ENCODE measurements at places on chromosomes 1 and 21.

GRCh38 chr1:197923038-197923437 is 5.9 kb downstream of the LHX9 start:
- no peak for DNase-seq

DNA sequence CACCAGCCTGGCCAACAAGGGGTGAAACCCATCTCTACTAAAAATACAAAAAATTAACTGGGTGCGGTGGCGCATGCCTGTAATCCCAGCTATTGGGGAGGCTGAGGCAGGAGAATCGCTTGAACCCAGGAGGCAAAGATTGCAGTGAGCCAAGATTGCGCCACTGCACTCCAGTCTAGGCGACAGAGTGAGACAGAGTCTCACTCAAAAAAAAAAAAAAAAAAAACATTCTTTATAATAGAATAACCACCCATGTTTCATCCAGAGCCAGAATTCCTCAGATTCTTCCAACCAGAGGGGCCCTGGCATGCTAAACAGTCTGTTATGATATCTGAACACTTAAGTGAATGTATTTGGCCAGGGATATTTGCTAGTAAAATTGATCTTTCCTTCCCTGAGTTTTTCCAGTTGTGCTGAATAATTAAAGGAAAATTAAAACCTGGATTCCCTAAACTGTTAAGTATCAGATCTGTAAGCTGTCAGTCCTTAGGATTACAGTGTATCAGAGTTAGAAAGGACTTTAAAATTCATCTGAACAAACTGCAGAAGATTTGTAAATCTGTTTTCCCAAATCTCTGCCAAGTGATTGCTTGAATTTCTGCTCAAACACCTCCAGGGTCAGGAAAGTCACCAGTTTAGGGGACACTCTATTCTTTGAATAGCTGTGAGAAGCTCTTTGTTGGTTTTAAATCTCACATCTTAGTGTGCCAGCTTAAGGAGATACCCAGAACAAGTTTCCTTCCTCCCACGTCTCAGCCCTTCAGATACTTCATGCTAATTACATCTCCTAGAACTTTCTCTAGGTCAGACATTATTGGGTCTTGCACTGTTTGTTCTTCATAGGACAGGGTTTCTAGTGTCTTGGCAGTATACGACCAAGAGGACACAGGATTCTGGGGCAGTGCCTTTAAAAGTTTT is 84.6 kb upstream of the BMP8A start:
- DNase-seq, result no peak

- no peak for DNase-seq
Measured at GRCh38 chr1:26998429-26999300, 5.2 kb downstream of the TRNP1 start.

GRCh38 chr1:89581859-89582258 is 51.1 kb upstream of the LRRC8C start:
- DNase-seq, result no peak

- no peak for DNase-seq
Measured at GRCh38 chr1:59318271-59318860, 21.5 kb downstream of the FGGY start.

GRCh38 chr1:159892944-159893343 is 7.0 kb downstream of the CFAP45 start:
- DNase-seq, result no peak

GRCh38 chr1:194959795-194960194 is 1648.4 kb downstream of the KCNT2 start:
- DNase-seq, result no peak

DNA sequence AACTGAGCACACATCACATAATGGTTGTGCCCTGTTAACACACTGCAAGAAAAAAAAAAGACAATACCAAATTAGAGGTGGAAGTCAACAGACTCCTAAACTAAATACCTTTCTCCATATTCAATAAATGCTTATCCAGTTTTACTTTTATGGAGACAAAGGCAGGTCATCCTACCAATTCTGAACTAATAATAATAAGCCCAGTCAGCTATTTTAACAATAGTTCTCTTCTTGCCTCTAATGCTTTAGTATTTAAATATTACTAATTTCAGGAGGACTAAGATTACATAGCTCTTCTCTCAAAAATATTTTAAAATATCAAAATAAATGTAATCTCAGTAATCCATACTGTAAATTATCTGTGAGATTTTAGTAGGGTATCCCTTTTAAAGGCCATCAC is 10.5 kb downstream of the COPA start:
- DNase-seq, result no peak

- no peak for DNase-seq
Measured at GRCh38 chr1:17061892-17062291, 8.1 kb upstream of the SDHB start.
